Stimulated activated CD4-positive, alpha-beta T cell treated with anti-CD3 and anti-CD28 coated beads, Interleukin-15, amount 100 ng/mL, for 1 hour (primary cell): ENCODE measurements at places on chromosomes 6 and 20.

DNA sequence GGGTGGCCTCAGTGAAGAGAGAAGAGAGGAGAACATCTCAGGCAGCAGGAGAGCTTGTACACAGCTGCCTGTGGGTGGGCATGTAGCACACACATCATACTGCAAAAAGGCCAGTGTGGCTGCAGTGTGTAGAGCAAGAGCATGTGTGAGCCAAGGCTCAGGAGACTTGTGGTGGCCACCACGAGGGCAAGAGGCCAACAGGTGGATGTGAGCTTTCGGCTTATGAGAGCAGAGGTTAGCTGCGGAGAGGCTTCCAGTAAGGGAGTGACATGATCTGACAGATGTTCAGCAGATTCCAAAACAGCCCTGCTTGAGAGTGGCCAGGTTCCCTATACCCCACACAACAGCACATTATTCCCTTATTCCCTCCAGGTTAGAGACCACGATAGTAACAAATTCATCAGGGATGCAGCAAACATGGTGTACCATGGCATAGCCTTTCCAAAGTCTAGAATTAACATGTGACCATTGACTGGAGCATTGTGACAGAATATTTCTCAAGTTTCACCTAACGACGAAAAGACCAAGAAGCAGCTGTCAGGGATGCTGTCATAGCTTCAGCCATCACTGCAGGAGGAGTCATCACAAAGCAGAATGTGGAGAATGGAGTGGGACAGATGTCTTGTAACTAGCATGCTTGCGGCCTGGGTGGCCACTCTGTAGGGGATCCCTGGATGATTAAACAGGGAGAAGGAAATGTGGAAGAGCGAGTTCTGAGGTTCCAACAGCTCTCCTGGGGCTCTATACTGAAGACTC is 23.1 kb downstream of the HM13 start:
- DNase-seq = no peak

- no peak for DNase-seq
Measured at GRCh38 chr20:2139250-2139649, 37.6 kb downstream of the STK35 start.

DNA sequence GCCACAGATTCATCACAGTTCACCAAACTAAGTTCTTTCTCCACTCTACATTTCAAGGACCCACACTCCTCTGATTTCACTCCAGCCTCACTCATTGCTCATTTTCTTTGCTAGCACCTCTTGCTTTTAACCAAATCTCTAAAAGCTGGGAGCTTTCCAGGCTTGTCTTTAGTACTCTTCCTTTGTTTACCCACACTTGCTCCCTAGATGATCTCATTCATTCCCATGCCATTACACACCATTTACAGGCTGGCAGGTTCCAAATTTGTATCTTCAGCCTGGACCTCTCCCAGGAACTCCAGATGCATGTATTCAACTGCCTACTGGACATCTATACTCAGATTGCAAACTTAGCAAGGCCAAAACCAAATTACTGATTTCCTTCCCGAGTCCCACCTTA is 5.3 kb upstream of the GUCA1B start:
- DNase-seq = no peak

- no peak for DNase-seq
Measured at GRCh38 chr20:18916886-18917750, 103.5 kb downstream of the SCP2D1 start.

- no peak for DNase-seq
Measured at GRCh38 chr6:14790976-14791375, 454.9 kb upstream of the JARID2 start.
